Suprapubic skin (tissue), 4 donors: ENCODE measurements at places on chromosomes 4 and X.

- DNase-seq: no peak
These were observed 12.5 kb downstream of the TRAPPC2 start for GRCh38 chrX:13721819-13722519.

- DNase-seq: no peak
These were observed 39.0 kb downstream of the SH3RF1 start for GRCh38 chr4:169231647-169232262.

DNA sequence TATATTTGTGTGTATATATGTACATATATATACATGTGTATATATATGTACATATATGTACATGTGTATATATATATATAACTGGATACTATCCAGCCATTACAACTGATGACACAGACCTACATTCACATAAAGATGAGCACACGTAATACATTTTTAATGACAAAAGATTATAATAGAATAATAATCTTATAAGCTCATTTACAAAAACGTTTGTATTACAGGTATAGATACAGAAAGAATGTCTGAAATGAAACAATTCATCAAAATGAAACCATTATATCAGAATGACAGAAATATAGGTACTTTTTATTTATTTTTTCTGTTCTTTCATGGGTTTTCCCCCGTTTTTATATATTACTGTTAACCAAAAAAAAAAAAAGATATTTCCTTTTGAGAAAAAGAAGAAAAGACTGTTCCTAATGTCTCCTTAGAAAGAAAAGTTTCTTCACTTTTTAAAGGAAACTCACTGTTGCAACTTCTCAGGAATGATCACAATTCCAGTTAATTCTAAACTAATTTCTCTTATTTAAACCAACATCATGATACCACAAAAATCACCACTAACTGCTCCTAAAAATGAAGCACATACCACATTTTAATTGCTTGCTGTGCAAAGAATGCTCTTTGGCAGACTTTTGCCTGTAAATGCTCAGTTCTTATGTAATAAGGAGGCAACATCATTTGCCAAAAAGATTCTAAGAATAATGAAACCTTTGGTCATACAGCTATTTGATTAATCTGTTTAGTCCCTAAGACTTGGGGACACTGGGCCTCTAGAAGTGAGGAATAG lies 18.9 kb downstream of the LEF1 start:
- no peak for DNase-seq

GRCh38 chr4:181823183-181823582 lies 420.0 kb upstream of the TENM3 start:
- no peak for DNase-seq

GRCh38 chrX:41491267-41492004 lies 44.3 kb downstream of the NYX start:
- DNase-seq: no peak

GRCh38 chr4:186570193-186570996 lies 15.0 kb upstream of the MTNR1A start:
- no peak for DNase-seq

- DNase-seq: no peak
These were observed 149.7 kb downstream of the RRAGB start for GRCh38 chrX:55867181-55867651.

DNA sequence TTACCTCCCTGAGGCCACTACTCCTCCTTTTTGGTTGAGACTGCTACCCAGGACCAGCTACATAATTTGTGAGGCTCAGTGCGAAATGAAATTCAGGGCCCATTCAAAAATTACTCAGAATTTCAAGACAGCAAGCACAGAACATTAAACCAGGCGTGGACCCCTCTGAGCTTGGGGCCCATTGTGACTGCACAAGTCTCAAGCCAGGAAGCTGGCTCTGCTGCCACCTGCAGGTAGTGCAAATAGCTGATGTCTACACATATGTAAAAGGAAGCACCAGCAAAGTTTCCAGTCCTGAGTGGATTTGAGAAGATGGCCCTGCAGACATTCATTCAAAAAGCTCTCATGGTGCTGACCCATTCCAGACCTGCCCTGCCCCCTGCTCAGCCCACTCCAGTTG lies 213.4 kb upstream of the LNX1 start:
- no peak for DNase-seq
